ENCODE measurements at places on chromosomes 2 and 18.

GRCh38 chr2:21916934-21917522 is 793.3 kb downstream of the TDRD15 start:
- DNase-seq: no peak

DNA sequence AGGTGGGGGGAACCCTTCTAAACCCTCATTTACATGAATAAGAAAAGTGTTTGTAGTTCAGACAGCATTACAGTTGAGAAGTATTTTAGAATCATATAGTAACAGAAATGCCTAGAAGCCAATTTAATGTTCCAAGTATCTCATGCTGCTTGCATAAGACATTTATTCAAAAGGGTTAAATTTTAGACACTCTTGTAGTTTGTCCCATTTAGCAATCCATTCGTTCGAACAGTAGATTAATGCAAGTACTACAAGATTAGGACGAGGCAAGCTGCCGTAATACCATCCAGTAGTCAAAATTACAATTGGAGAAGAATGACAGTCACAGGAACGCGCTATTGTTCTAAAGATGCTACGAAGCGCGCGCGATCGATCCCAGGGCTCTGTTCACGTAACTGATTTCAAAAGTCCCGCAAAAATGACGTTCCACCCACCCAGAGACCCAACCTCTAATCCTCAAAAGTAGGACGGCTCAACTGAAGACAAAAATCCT is 1.2 kb downstream of the TMEM237 start:
- DNase-seq: no peak

DNA sequence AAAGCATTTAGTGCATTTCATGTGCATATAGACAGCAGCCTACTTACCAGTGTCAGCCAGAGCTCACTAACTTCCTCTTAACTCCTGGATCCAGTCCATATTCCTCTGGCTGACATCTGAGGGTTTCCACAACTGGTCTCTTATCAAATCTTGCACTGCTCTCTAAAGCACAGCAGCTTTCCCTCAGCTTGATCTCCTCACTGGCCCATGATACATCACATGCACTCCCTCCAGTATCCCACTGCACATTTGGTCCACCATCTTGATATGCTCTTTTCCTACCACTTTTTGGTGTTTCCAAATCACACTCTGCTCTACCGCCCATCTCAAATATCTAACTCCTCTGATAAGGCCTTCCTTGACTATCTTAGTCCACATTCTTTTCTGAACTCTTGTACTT is 105.0 kb upstream of the ZFP36L2 start:
- DNase-seq: no peak

DNA sequence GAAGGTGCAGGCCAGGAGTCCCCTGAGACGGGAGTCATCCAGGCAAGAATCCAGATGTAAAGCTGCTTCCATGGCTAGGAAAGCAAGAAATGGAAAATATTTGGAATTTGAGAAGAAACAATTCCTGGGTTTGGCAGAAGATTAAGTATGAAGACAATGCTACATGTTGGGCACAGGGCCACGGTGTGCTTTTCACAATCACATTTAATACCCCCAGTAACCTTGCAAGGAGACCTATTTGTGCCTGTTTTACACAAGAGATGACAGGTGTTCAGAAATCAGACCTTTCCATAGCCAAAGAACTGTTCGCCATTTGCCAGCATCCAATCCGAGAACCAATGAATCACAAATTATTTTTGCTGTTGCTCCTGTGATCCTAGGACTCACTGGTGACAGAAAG is 50.5 kb downstream of the KCTD1 start:
- no peak for DNase-seq

GRCh38 chr2:27379836-27380625 is 503 bp downstream of the ZNF513 start:
- no peak for DNase-seq

- DNase-seq: no peak
Observed at GRCh38 chr2:43008388-43008787, 216.0 kb upstream of the HAAO start.

- DNase-seq: no peak
Observed at GRCh38 chr2:220891405-220891804, 680.7 kb downstream of the EPHA4 start.

DNA sequence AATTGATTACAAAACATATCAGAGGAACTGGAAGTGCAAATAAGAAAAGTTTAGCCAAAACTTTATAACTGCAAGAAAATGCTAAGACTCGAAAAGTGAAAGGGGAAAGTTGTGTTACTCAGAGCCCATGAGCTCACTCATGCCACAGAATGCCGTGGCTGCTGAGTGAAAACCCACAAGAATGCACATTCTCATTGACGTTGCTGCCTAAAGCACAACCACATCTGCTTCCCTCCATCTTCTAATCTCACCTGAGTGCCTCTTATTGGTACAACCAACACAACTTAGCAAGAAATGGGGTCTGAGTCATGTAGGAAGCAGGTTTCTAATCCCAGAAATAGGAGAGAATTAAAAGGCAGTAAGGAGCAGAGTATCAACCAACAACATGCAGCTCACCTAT is 259.7 kb downstream of the LNPK start:
- DNase-seq: no peak

DNA sequence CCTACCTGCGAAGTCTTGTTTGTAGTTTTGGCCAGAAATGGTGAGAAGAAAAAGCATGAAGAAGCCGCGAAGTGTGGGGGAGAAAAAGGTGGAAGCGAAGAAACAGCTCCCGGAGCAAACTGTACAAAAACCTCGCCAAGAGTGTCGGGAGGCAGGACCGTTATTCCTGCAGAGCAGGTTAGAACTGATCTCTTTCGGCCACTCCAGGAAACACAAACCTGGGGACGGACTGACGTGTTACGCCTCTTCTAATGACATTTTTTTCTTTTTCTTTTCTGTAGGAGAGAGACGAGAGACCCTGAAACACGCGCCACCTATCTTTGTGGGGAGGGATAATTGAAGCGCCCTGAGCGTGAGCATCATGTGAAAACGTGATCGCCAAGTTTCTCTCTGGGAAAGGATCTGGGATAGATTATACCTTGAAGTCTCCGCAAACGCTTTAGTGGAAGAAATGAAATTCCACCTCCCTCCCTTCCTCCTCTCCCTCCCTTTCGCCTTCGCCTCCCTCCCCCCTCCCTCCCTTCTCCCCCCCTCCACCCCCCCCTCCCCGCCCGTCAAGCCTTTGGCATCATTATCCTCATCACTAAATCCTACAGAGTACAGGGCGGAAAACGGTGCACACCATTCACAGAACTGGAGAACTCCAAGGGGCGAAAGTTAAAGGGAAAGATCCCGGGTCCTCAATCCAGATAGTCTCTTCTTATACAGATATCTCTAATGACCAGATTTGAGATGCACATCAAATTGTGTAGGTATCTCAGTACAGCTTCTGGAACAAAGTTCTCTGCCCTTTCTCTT is at the start of gene ZEB2:
TSS of gene ZEB2 (minus strand) at position 186 of the 798 bp plus-strand sequence. CDS start 2,769 bp downstream, outside the sequence.
- no peak for DNase-seq

GRCh38 chr2:189608795-189609422 is 28.3 kb upstream of the SLC40A1 start:
- no peak for DNase-seq

- no peak for DNase-seq
Observed at GRCh38 chr2:142323206-142323605, 192.4 kb upstream of the LRP1B start.

- DNase-seq: no peak
Observed at GRCh38 chr2:2590841-2591541, 259.9 kb upstream of the MYT1L start.

- no peak for DNase-seq
Observed at GRCh38 chr2:60834270-60834717, 47.1 kb upstream of the REL start.

DNA sequence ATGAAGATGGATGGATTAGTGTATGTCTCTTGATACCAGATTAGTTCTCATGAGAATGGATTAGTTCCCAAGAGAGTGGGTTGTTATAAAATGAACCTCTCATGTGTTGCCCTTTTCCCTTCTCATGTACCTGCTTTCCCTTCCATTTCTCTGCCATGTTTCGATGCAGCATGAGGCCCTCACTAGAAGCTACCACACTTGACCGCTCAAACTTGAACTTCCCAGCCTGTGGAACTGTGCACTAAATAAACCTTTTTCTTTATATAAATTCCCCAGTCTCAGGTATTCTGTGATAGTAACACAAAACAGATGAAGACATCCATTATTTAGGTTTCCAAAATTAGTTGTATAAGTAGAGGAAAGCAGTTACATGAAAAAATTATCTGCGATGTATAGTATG is 73.5 kb downstream of the BABAM2 start:
- DNase-seq: no peak

DNA sequence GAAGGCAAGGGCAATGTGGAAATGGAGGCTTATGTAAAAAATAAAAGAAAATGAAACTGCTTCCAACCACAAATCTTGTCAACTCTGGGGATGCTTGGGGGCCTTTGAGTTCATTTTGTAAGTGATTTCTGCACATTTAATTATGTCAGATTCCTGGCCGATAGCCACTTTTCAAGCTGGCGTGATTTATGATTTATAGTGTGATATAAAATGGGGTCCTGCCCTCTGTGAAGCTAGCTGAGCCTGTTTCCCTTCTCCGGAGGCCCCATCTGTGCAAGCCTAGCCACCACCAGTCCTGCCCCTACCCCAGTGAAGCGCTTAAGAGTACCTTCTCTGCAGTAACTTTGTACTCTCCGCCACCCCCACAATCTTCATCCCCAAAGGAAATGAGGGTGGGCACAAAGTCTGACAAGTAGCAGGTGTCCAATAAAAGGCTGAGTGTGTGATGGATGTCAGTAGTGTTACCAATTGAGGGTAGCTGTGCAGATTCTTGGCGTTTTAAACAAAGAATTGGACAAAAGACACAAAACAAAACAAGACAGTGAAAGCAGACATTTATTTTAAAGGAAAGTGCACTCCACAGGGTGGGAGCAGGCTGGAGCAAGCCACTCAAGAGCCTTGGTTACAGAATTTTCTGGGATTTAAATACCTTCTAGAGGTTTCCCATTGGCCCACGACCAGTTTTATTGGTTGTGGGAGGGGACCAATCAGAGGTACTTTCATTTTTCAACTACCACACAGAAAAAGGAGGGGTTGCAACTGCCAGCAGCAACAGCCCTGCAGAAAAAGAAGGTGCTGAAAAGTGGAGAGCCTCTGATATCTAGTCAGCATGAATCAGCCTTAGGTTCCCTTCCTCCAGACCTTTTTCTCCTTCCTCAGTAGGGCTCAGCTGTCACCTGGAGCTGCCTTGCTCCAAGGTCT is 39.0 kb upstream of the SIX3 start:
- DNase-seq: no peak

DNA sequence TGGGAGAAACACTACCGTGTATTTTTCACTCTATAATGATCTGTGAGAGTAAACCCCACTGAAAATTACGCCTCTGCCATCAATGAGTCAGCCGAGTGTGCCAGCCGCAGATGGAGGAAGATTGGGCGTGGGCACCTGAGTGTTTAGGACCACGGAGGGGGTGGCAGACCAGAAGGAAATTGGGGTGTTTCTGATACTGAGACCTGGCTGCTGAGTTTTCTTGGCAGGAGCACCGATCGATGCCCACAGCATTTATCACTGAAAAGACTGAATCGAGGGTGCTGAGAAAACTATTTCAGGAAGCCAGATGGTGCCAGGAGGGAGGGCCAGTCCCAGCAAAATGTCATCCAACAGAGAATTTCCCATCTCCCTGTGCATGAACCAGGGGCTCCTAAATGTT is 91.9 kb upstream of the TPO start:
- no peak for DNase-seq

GRCh38 chr18:44309185-44309584 is 371.5 kb upstream of the SETBP1 start:
- no peak for DNase-seq

GRCh38 chr2:208568203-208568602 is 161.6 kb downstream of the PTH2R start:
- DNase-seq: no peak

DNA sequence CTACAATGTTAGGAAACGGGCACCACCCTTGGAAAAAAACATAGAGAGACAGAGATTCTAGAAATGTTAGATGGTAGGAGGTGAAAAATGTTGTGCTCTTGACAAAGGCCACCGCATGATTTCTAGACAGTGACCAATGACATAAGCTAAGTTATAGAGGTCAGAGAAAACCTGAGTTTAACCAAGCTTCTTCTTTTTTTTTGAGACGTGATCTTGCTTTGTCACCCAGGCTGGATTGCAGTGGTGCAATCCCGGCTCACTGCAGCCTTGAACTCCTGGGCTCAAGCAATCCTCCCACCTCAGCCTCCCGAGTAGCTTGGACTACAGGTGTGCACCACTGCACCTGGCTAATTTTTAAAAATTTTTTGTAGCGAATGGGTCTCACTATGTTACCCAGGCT is 13.0 kb downstream of the FER1L5 start:
- DNase-seq: no peak

GRCh38 chr2:107107351-107107750 is 221.4 kb upstream of the ST6GAL2 start:
- DNase-seq: no peak

GRCh38 chr2:58594762-58595161 is 353.6 kb upstream of the FANCL start:
- DNase-seq: no peak
